NCI-H2107 (cell line): ENCODE measurements at places on chromosomes 2 and 18.

DNA sequence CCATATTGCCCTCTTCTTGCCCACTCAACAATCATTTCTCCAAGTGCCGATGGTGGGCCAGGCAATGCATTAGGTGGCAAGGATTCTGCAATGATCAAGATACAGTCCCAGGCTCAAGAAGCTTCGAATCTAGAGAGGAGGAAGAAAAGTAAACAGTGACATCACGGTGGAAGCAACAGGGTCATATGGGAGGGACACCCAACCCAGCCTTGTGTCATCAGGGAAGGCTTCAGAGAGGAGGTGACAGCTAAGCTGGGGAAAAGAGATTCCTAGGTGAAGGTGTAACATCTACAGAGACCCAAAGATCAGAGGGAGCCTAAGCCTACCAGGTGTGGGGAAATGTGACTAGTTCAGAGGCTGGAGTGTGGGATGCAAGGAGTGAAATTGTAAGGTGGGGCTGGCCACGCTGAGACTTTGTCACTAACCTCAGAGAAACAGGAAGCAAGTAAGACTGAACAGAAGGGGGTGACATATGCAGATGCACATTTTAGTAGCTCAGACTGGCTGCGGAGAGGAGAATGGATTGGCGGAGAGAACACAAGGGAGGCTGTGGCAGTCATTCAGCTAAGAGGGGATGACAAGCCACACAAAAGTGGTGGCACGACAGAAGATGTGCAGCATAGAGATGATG, 104.9 kb downstream of the ANKRD44 start:
- DNase-seq = no peak

GRCh38 chr2:36811071-36811470, 114.6 kb downstream of the VIT start:
- no peak for DNase-seq

DNA sequence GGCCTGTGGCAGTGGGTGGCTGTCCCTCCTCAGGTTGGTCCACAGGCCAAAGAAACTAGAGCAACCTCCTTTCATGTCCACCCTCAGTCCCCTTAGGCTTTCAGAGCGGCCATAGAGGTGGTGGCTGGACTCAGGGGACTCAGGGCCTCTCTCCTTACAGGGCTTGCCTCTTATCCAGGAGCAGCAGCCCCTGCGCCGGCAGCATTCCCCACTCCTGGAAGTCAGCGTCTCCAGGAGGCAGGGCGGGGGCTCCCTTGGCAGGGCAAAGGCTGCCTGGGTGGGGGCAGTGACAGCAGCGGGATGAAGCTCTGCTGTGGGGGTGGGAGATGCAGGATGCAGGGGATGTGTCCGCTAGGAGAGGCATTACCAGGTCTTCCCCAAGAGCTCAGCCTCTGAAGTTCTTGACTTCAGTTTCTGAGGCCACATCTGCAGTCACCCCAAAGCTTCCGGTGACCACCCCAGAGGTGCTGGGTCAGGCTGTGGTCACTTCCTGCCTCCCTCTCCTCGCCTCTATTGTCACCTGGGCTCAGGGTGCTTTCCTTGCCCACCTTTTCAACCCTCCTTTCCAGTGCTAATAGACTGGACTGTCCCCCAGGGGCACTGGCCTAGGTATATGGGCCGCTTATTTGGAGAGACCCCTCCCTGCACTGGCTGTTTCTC, 8.6 kb upstream of the GPR55 start:
- DNase-seq = no peak

DNA sequence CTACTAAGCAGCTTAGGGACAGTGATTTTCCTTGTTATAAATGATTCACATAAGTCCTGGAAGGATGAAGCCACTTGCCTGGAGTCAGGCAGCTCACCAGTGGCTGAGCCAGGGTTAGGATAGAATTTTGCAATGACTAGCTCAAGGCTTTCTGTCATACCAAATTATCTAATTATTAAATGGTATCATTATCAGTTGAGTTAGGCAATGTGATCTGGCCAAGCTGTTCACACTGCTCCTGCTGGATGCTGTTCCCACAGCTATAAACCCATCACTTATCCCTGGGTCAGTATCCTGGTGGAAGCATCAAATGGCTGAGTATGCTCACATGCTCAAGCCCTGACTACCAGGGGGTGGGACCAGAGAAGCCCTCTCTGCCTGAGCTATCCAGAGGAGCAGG, 235.2 kb downstream of the MTX2 start:
- DNase-seq = no peak

DNA sequence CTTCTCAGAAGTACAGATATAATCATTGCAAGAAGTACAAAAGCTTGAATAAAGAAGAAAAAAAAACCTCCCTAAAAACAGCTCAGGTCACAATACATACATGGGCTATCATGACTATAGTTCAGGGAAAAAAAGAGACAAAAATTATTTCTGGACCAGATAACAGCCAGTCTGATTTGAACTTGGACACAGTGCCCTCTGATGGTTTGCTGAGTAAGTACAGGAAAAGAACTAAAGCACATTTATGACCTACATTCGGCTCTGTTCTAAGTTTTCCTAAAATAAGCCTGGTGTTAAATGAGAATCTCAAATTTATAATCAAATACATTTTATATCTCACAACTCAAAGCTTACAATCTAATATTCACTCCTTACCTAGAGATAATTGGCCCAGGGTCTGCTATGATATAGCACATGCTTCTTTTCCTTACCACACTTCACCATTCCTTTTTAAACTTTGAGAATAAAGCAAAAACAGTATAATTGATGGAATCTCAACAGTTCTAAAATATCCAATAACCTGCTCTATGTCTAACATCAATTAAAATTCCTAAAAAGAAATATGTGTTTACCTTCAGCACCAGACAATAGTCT, 81.1 kb downstream of the RAPH1 start:
- no peak for DNase-seq

GRCh38 chr2:230429513-230429912, 13.5 kb downstream of the SP100 start:
- DNase-seq = no peak

GRCh38 chr18:13375302-13376255, 157.0 kb downstream of the LDLRAD4 start:
- DNase-seq = no peak
